SK-N-SH (cell line): ENCODE measurements at places on chromosomes 6 and 20. TPM values are rescaled to one million over a fixed set of nuclear protein-coding genes. Genes with fewer than 3 reads are reported as not detected.

Gene PNPLA1
- polyA plus RNA-seq, result not detected in 2 replicates

- H3K36me3 ChIP-seq, result no peaks in the 10 kb centered on the region
- no peak overlapping the region for H3K27ac ChIP-seq
Measured at GRCh38 chr6:21360336-21360735, 233.2 kb upstream of the SOX4 start.

DNA sequence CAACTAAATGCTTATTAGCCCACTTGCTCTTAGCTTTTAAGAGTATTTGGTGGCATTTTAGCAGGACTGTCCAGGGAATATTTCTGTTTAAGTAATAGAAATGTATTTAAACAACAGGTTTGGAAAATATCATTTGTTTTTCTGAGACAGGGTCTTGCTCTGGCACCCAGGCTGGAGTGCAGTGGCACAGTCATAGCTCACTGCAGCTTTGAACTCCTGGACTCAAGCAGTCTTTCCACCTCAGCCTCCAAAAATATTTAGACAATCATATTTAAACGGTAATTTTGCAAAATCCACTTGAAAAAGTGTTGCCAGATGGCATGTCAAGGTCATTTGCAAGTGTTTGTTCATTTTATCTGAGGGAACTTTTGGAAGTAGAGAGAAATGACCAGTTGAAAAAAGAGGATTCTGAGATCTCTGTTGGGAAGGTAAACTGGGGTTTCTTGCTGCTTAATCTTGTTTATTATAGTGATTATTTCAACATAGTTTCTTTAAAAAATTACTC lies 25.0 kb downstream of the AKAP7 start:
- H3K4me1 ChIP-seq, result no peaks in the 10 kb centered on the region
- no peak overlapping the region for H3K27ac ChIP-seq
- H3K36me3 ChIP-seq, result no peaks in the 10 kb centered on the region
- no peak overlapping the region for H3K4me3 ChIP-seq

DNA sequence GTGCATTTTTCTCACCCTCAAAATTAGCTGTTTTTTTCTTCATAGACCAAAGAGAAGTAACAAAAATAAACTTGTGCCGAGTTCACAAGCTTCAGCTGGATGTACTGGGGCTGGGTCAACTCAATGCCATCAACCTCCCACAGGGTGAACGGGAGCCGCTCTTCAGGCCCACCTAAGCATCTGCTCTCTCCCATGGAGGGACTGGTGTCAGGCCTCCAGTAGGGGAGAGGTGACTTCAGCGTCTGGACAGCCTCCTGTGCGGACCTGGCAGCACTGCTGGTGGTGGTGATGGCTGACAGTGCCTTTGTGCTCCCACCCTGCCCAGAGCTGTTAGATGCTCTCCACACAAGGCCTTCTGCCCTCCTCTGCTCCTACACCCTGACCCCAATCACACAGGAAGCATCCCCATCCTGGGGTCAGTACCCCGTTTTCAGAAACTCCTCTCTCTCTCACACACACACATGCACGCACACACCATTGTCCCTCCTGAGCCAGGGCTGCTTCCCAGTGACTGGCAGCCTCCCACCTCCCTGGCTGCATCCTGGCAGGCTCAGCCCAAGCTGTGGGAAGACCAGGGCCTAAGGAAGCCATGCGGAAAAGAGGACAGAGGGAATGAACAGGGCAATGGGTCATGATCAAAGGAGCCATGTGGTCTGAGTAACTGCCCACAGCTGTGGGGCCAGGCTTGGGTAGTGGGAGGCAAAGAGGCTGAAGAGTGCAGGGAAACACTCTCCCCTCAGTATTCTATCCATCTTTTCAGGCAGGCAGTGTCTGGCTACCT lies 17.7 kb downstream of the CST8 start:
- no peak for DNase-seq
- H3K27ac ChIP-seq, result no peak overlapping the region
- H3K4me1 ChIP-seq, result no peaks in the 10 kb centered on the region
- no peaks in the 10 kb centered on the region for H3K36me3 ChIP-seq
- peaks cover 2% of the 10 kb centered on the region; the same call in 1 of the 2 replicates for H3K27me3 ChIP-seq

DNA sequence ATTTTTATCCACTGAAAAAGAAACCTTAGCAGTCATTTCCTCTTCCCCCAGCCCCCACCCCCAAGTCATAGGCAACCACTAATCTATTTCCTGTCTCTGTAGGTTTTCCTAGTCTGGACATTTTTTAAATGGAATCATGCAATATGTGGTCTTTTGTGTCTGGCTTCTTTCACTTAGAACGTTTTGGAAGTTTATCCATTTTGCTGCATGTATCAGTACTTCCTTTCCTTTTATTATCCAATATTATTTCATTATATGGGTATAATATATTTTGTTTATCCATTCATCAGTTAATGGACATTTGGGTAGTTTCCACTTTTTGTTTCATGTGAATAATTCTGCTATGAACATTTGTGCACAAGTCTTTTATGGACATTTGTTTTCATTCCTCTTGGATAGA lies 99.3 kb upstream of the BMP5 start:
- no peaks in the 10 kb centered on the region for H3K36me3 ChIP-seq
- H3K4me3 ChIP-seq, result no peak overlapping the region
- H3K27me3 ChIP-seq, result no peaks in the 10 kb centered on the region
- peak; percentile 24 for DNase-seq

DNA sequence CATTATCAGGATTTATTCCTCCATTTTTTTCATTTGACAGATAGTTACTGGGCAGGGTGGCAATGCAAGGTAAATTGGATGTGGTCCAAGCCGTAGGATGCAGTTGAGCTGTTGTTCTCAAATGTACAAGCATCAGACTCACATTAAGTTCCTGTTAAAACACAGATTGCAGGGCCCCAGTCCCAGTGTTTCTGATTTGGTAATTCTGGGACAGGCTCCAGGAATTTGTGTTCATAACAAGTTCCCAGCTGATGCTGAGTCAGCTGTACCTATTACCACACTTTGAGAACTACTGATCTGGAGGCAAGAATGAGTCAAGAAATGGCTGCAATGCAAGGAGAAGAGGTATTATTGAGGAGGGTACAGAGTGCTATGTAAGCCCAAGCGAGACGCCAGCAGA lies 11.7 kb downstream of the TMEM244 start:
- no peak overlapping the region for H3K4me3 ChIP-seq
- no peaks in the 10 kb centered on the region for H3K36me3 ChIP-seq
- peaks cover 2% of the 10 kb centered on the region; the same call in 1 of the 2 replicates for H3K4me1 ChIP-seq
